Type B pancreatic cell (in vitro differentiated cells): ENCODE measurements at places on chromosomes 7 and 10. TPM values are rescaled to one million over a fixed set of nuclear protein-coding genes. Genes with fewer than 3 reads are reported as not detected.

- no peaks in the 10 kb centered on the region for H3K4me1 ChIP-seq
- H3K27ac ChIP-seq: peak overlapping the region; percentile 85
- H3K4me3 ChIP-seq: no peak overlapping the region
- H3K36me3 ChIP-seq: peaks cover 41% of the 10 kb centered on the region
- H3K27me3 ChIP-seq: no peaks in the 10 kb centered on the region
Measured at GRCh38 chr10:119849031-119849789, 23.4 kb downstream of the MCMBP start.

DNA sequence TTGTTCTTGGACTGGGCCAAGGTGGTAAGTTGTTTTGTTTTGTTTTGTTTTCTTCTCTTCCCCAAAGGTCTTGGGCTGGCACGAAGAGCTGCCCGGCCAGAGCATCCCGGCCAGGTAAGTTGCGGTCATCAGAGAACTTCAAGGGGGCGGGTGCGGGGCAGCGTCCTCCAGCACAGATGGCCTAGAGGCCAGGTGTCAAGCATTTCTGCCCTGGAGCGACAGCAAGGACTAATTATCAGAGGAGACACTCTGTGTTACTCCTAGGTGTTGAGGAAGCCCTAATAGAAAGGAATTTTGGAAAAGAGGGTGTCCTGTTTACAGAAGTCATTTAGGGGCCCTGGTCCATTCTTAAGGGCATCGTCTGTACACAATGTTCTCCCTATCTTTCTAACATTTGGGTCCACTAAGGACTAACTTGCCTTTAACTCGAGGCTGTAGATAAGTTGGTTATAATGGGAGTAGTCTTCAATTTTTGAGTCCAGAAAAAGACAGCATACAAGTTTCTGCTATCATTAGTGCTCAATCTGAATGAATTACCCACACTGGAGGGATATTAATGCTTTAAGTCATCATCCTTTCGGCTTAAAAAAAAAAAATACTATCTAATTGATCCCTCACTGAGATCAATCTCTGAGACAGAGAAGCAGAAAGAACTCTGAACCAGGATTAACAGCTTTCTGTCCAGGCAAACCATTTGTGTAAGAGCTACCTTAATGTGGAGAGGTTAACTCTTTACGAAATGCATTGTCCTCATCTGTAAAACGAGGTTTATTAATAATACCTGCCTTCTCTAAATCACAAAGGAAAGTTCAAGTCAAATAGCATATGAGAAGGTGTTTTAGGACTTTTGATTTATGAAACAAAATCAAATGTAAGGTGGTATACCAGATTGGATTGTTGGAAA lies 1.5 kb downstream of the ITGB8 start:
- H3K27me3 ChIP-seq: peaks cover 5% of the 10 kb centered on the region
- no peak for DNase-seq
- H3K4me1 ChIP-seq: peaks cover 28% of the 10 kb centered on the region
- H3K36me3 ChIP-seq: peaks cover 9% of the 10 kb centered on the region

GRCh38 chr10:88820748-88821401 lies 18.3 kb downstream of the LIPM start:
- H3K27ac ChIP-seq: no peak overlapping the region
- no peaks in the 10 kb centered on the region for H3K36me3 ChIP-seq
- no peak overlapping the region for H3K4me3 ChIP-seq
- DNase-seq: no peak

DNA sequence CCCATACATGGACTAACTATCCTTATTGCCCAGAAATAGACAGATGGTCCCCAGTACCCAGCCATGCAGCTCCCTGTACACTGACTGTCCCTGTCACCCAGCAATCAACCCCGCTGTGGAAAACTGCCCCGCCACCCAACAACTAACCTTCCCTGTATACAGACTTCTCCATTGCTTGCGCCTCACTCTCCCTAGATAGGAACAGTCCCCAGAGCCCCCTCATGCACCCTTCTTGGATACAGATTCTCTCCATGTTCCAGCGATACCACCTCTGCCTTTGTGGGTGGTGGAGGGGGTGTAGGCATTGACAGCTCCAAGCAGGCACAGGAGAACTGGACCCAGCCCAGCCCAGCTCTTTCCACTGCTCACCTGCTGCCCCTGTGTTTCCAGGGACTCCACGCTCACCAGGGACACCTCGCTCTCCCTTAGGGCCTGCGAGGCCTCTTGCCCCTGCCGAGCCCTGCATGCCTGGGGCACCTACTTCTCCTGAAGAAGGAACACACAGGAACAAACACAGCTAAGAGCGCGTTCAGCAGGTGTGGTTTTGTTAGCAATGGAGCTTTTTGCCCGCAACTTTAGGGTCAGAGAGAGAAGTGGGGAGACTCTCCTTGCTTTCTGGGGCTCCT lies 7.2 kb downstream of the SFTPD start:
- H3K27me3 ChIP-seq: peaks cover 20% of the 10 kb centered on the region
- no peak overlapping the region for H3K4me3 ChIP-seq
- no peaks in the 10 kb centered on the region for H3K4me1 ChIP-seq
- peak; percentile 62 for DNase-seq

- H3K27ac ChIP-seq: no peak overlapping the region
- no peaks in the 10 kb centered on the region for H3K27me3 ChIP-seq
- DNase-seq: no peak
- no peak overlapping the region for H3K4me3 ChIP-seq
- H3K4me1 ChIP-seq: peaks cover 22% of the 10 kb centered on the region
Measured at GRCh38 chr10:4195213-4195612, 410.2 kb upstream of the KLF6 start.

DNA sequence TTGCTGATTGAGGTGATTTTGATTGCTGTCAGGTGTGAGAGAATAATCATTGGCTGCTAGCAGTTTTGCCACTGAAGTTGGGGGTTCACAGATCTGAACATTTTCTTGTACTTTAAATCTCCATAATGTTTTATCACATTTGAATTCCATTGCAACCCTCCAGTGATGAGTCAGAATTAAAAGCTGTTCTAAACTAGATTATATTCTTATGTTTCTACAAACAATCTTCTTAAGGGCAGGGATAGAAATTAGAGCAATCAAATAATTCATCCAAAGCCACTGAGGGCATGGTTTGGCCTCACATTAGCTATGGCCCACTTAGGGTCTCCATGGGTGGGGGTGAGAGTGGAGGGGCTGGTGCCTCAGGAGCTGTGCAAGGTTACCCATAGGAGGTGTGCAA lies 53.0 kb upstream of the RPA3 start:
- peaks cover 20% of the 10 kb centered on the region for H3K4me1 ChIP-seq
- no peak for DNase-seq
- H3K27ac ChIP-seq: no peak overlapping the region
- no peak overlapping the region for H3K4me3 ChIP-seq
- no peaks in the 10 kb centered on the region for H3K36me3 ChIP-seq

GRCh38 chr10:70474780-70475179 lies 3.8 kb upstream of the PALD1 start:
- DNase-seq: no peak
- H3K4me1 ChIP-seq: peaks cover 18% of the 10 kb centered on the region
- peak overlapping the region; percentile 56 for H3K4me3 ChIP-seq

DNA sequence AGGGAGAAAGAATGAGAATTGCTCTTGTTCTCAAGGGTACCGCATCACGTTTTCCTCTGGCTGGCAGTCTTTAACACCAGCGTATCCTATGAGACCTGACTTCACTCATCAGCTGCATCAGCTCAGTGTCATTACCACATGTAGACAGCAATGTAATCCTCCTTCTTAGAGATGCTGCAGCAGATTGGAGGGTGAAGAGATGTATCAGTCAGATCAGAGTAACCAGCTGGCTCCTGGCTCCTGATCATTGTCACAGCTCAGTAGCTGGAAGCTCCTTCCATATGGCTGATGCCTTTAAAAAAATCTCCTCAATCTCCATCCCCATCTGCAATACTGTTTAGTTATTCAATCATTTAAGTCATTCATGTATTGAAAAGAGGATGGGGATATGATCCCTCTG lies 39.7 kb upstream of the EPHB6 start:
- H3K4me3 ChIP-seq: no peak overlapping the region
- peaks cover 55% of the 10 kb centered on the region for H3K27me3 ChIP-seq
- H3K4me1 ChIP-seq: no peaks in the 10 kb centered on the region
- DNase-seq: no peak

DNA sequence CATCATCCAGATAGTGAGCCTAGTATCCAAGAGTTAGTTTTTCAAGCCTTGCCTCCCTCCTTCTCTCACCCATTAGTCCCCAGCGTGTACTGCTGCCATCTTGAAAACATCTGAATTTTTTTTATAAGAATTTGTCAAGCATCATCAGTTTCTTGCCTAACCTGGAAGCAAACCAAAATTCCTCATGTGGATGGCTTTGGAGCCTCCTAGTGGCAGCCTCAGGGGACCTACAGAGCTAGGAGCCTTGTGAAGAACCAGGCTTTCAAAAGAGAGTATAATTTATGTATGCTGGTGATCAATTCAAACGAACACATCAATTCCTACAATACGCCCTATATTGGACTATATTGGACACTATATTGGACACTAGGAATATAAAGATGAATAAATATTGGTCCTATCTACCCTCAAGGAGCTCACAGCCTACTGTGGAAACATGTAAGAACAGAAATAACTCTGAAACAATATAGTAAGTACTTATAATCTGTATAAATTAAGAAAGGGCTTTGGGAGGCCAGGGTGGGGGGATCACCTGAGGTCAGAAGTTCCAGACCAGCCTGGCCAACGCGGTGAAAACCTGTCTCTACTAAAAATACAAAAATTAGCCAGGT lies 63.4 kb downstream of the HPSE2 start:
- no peak overlapping the region for H3K27ac ChIP-seq
- no peak overlapping the region for H3K4me3 ChIP-seq
- H3K36me3 ChIP-seq: no peaks in the 10 kb centered on the region

NUTM2A gene
- total RNA-seq: 1.5 and 3.2 TPM in 2 replicates

CYP2C19 gene
- total RNA-seq: 3.7 and 6.8 TPM in 2 replicates
